ENCODE measurements at places on chromosomes 7 and 10.

DNA sequence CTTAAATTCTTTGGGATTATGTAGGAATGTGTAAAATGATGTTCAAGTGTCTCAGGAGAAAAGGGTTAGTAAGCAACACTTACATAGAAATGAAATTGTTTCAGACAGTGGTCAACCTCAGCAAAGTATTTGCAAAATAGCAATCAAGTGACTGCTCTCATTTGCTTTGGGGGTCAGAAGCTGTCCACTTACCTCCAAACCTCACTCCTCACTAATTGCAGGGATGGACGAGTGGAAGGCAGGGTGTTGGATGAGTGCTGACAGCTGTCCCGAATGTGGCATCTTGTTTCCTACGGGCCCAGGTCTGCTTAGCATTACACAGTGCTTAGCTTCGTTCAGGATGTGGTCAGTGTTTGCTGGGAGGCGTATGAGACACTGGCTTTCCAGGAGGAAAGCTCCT, 437.0 kb downstream of the SUGCT start:
- DNase-seq: no peak

- no peak for DNase-seq
These were observed 432.5 kb upstream of the PCDH15 start for GRCh38 chr10:55233505-55233904.

DNA sequence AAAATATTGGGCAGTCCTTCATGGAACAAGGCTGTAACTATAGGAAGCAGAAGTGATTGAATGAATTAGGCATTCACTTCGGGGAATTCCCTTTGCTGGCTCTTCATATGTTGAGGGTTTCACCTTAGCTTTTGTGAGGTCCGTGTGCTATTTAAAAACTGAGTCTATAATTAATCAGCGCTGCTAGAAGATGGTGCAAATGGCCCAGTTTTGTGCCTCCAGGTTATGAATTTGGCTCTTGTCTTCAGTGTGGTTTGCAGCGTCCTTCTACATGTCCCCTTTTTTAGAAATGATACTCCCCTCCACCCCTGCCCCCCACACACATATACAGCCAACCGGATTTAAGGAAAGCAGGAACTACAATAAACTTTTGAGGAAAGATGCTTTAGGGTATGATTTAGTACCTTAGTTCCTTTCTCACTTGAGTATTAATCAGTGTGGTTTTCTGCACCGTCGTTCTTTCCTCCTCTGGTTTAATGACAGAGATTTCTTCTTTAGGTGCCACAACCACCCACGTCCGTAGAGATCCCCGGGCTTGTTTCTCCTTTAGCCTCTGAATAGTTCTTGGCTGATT, 110.6 kb upstream of the SAMD8 start:
- no peak for DNase-seq

DNA sequence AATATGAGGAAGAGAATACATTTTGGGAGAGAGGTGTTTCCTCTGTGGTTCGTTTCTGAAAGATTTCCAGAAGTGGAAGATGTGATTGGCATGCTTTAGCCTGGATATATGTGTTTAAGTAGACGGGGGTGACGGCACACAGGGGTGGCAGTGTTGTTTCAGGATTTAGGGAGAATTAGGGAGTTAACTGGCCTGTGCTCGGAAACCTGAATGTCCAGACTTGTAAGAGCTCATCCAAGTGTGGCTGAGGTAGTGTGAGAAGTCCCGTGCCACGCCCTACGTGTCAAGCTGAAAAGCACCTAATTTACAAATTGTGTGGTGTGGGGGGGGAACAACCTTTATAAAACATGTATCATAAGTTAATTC, 1.1 kb downstream of the RALA start:
- no peak for DNase-seq

DNA sequence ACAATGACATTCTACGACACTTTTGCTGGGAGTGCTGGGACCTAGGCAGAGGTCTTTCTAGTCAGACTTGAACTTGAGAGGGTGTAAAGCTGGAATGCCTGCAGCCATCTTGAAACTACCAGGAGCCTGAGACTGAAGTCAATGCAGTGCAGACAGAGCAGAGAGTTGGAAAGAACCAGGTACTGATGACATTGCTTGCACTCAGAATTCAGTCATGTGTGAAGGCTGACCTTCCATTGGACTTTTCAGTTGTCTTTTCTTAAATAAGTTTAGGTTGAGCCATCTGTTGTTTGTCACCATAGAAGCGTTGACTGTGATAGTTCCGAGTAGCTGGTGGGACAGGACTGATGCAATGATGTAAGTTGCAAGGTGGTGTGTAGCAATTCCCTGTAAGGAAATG, 3.1 kb upstream of the PLPP4 start:
- no peak for DNase-seq

GRCh38 chr10:98815039-98815885, 368.5 kb upstream of the HPS1 start:
- DNase-seq: no peak
